ENCODE measurements at places on chromosomes 11 and 22. TPM values are rescaled to one million over a fixed set of nuclear protein-coding genes. Genes with fewer than 3 reads are reported as not detected.

PRR33 gene
- 6.3 TPM for polyA plus RNA-seq

DNA sequence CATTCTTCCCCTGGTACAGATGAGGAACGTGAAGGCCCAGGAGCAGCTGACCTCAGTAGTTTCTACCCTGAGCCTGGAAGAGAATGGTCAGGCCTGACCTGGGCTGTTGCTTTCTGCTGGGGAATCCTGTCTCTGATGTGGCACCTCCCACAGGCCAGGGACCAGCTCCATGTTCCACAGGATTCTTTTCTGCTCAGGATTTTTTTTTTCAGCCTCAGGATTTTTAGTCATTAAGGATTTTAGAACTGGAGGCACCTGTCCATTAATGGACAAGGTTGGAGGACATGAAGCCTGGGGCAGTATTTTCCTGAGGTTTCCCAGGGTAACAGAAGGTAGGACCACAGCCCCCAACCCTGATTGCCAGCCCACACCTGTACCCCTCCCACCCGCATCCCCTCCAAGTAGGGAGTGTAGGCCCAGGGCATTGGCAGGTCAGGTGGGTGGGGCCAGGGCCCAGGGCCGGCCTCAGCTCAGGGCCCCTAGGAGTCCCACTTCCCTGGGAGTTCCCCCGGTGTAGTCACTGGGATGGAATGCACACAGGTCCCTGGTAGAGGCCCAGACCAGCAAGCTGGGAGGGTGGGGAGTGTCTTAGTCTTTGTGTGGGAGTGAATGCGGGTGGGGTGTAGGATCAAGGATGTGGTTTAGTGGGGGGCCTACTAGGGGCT is 16.1 kb downstream of the BIK start:
- no peak for DNase-seq

DNA sequence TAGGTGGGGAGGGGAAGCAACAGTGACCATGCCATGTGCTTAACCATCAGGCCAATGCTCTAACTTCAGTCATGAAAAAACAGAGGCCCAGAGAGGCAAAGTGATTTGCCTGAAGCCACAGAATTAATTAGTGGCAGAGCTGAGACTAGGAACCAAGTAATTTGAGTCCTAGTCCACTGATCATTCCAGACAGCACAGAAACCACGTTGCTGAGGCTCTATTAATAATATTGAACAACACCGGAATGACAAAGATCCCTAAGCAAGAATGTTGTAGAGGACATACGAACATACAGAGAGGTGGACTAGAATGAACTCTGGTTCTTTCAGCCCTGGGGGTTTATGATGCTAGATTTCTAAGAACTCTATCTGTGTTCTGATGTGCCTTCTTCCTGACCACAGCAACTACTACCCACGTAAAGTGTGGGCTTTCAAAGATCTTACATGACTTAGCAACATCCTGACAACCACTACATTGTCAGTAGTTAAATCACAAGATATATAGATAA is 92.3 kb downstream of the GAB2 start:
- no peak for DNase-seq

DNA sequence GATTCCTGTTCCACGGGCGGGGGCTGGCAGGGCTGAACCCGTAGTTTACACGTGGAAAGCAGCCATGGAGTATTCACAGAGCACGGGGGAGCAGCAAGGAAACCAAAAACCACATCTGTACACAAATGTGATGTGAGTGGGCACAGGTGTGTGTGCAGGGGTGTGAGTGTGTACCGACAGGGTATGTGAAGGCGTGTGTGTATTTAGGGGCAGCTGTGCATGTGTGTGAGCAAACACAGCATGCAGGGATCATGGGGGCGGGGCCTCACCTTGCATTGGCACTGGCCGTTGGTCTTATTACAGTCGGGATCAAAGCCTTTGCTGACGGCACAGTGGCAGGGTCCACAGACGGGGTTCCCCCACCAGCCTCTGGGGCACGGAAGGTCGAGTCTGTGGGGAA is 58.4 kb downstream of the TRMU start:
- DNase-seq, result no peak

DNA sequence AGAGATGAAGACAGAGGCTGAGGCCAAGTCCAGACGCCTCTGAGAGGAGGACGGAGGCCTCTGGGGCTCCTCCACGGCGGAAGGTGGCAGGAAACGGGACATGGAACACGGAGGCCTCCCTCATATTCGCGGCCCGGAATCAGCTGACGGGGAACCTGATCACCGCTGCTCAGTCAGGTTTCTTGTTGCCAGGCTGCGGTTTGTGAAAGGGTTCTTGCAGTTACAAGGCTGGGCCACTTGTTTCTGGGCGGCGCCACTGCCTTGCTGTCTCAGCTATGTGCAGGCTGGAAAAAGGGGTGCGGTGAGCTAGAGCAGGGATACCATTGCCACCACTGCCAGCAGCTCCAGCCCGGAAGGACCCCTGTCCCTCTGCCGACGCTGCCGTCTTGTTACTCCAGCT is 10.0 kb upstream of the MMP1 start:
- DNase-seq, result no peak

- DNase-seq, result no peak
Measured at GRCh38 chr11:19455731-19456130, 215.0 kb upstream of the E2F8 start.

- no peak for DNase-seq
Measured at GRCh38 chr11:108891909-108892511, 227.1 kb downstream of the DDX10 start.

FGF4 gene
- polyA plus RNA-seq, result 12.0 TPM

- DNase-seq, result no peak
Measured at GRCh38 chr11:94972700-94973098, 657 bp downstream of the CWC15 start.

DNA sequence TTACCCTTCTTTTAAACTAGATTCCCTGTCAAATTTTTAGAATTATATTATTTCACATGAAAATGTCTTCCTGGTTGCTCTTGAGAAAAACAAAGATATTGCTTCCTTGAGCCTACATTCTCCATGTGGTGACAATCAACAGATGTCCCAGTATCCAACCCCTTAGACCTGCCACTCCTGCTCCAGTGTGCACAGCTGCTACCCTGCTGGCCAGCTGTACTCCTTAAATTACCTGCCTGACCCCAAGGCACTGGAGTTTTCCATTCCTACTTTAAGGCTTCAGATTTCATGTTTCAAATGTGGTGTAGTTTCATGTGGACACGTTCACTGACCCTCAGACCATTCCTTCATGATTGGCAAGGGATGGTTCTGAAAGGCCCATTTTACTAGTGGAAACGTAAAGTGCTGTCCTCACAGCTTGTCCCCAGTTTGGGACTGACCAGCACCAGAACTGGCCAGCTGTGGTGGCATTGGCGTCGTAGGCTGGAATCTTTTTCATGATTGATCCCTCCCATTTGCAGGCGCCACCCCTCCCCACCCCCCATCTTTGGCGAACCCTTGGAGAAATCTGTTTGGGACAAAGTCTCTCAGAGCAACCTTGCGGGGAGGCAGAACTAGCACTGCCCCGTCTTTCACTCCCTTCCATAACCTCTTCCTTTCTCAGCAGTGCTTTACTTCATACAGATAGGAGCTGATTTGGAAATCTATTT is 123.5 kb downstream of the DBX1 start:
- DNase-seq, result no peak

GRCh38 chr11:57379732-57380131 is 1.2 kb downstream of the PRG3 start:
- DNase-seq, result no peak

DNA sequence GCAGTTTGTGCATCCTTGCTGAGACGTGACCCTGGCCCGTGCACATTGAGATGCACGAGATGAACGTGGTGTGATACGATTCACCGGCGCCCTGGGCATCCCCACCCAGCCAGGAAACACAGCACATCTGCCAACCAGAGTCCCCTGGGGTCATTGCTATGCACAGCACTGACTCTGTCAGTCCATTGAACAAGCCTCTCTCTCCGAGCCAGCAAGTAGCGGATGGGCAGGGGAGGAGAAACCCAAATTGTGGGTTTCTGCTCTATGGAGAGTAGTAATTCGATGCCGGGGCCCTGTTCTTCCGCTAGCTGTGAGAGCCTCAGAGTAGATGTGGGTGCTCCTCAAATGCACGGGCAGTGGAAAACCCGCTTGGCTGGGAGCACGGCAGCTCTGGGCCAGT is 85.1 kb downstream of the ARHGAP8 start:
- DNase-seq, result no peak

DNA sequence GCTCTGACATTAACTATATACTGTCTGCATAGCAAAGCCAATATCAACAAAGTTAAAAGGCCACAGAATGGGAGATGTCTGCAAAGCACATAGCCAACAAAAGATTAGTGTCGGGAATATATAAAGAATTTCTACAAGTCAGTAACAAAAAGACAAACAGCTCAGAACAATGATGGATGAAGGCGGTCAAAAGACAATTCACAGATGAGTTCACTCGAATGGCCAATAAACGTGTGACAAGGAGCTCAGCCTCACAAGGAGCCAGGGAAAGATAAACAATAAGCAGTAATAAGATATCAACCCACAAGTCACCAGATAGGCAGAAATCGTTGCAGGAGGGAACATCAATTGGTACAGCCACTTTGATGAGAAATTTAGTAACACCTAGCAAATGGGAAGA is 106.0 kb upstream of the ISX start:
- DNase-seq, result no peak

- no peak for DNase-seq
Measured at GRCh38 chr11:60924110-60924905, at the start of gene TMEM132A. Gene TMEM132A, plus strand, starts transcription at chr11:60924460. Its CDS starts 174 bp downstream, at chr11:60924634.

GRCh38 chr22:33220476-33221080 is 162.4 kb upstream of the SYN3 start:
- no peak for DNase-seq

OR5A1 gene
- not detected for polyA plus RNA-seq

MRPL48 gene
- 40.6 TPM for polyA plus RNA-seq

SF3B2 gene
- 121 TPM for polyA plus RNA-seq

DNA sequence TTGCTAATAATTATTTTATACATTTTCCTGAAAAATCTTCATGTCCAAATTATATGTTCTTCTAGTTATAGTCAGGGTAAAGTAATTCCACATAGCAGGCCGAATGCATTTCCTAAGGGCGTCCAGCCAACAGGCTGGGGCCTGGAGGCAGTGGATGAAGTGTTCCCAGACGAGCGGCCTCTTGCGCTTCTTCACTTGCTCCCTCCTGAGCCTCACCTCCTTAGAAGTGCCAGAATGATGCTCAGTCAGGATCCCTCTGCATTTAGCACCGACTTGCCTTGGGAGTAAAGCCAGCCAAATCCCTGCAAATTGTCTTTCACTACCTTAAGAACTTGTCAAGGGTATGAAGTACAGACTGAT is 1.5 kb downstream of the OLFML1 start:
- DNase-seq, result peak; percentile 51

DNA sequence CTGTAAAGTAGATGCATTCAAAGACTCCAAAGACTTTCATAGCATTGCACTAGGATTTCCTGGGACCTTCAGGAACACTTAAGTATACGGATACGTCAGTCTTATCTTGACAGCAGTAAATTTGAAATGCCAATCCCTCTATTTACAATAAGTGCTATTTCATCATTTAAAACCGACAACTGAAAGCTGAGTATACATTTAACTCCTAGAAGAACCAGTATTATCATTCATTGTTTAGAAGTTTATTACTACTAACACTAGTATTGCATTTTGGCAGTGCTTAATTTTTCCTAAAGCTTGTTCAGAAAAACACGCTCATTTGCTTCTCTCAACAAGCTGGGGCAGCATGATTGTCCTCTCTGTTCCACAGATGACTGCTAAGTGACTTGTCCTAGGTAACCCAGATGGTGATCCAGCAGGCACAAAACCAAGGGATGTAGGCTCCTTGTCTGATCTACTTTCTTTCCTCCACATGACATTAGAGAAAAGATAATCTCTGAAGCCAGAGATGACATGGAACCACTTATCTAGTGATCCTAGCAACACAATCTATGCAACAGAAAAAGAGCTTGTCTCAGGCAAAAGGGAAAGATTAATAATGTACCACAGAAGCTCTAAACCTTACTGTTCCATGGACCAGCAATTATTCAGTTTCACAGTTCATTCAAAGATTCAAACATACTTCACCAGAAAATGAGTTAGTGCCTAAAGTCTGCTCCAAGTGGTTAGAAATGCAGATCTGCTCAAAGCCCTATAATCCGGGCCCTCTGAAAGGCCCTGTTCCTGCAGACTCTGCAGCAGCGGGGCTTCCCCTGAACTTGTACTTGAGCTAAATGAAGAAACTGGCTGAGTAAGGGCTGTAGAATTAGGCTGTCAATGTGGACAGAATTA is 5.2 kb downstream of the MAML2 start:
- no peak for DNase-seq

- no peak for DNase-seq
Measured at GRCh38 chr11:127059750-127060149, 59.2 kb upstream of the KIRREL3 start.

EFCAB6 gene
- 0.76 TPM for polyA plus RNA-seq

- DNase-seq, result no peak
Measured at GRCh38 chr11:71489311-71490043, 36.5 kb downstream of the NADSYN1 start.

DNA sequence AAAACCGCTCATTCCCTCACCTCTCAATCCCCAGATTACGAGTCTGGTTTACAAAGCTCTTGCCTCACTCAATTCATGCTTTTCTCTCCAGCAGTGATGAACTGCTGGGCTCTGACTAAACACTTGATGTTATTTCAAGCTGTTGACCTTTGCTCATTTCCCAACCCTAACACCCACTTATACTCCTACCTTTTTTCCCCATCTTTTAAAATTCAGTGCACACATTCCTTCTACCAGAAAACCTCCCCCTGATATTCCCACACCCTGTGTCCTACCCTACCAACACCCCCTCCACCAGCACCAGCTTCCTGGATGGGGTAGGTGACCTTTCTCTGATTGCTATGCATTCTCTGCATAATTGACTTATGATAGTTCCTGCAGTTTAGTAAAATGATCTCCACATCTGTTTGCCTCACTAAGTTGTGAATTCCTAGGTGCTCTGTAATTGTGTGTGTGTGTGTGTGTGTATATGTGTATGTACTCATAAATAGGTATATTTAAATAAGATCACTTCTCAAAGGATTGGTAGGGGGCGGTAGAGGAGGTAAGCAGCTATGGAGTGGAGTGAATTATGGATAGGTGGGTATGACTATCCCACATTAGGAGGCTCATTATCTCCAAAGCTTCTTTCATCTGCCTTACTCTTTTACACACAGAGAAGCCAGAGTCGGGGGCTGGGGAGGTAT is 842 bp downstream of the HEPACAM start:
- DNase-seq, result no peak

KRTAP5-10 gene
- not detected for polyA plus RNA-seq

KRTAP5-11 gene
- polyA plus RNA-seq, result not detected

- DNase-seq, result no peak
Measured at GRCh38 chr11:86947541-86947940, 7.7 kb downstream of the FZD4 start.
